Ovary (tissue), 10 donors: ENCODE measurements at places on chromosomes 12 and 14. TPM values are rescaled to one million over a fixed set of nuclear protein-coding genes. Genes with fewer than 3 reads are reported as not detected.

DNA sequence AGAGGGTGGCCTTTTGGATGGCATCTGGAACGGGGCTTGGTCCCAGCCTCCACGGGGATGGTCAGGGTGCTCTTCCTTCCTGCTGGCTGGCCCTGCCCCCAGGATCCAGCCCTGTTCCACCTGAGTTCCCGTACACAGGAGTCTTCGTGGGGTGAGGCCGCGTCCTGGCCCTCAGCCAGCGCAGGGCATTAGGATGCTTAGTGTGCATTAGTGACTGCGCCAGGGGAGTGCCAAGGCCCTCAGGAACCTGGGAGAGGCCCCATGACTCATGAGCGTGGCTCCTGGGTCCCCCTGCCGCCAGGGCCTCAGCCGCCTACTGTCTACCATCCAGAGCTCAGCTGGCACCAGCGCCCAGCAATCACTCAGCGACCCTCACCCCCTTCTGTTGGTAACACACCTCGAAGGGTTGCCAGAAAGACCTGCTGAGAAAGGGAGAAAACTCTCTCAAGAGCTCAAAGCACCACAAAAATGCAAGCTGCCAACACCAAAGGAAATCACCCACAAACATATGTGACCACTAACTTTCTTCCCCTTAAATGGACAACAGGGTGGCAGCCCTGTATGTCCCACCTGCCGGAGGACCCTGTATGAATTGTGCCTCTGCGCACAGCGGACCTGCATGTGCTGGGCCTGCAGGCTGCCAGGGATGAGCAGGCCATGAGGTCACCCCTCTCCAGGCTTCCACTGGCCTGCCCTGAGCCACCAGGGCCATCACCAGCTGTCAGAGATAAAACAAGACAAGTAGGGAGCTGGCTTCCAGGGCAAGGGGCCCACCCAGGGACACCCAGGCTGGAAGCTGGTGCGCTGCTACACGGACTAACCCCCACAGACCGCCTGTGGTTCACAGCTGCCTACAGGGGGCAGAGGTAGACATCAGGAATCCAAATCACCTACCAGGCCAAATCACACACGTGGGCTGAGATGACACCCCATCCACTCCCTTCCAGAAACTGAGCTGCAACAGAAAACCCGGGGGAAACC, 28.7 kb downstream of the CCDC85C start:
- no peaks in the 10 kb centered on the region for H3K27me3 ChIP-seq
- peak overlapping the region; percentile 60 for H3K27ac ChIP-seq
- H3K4me1 ChIP-seq, result peaks cover 59% of the 10 kb centered on the region
- H3K4me3 ChIP-seq, result no peak overlapping the region

- H3K27me3 ChIP-seq, result no peaks in the 10 kb centered on the region
- no peak overlapping the region for H3K27ac ChIP-seq
- DNase-seq, result no peak
- no peaks in the 10 kb centered on the region for H3K4me1 ChIP-seq
- H3K36me3 ChIP-seq, result no peaks in the 10 kb centered on the region
Observed at GRCh38 chr14:94009767-94010166, 12.7 kb downstream of the CCDC197 start.

DNA sequence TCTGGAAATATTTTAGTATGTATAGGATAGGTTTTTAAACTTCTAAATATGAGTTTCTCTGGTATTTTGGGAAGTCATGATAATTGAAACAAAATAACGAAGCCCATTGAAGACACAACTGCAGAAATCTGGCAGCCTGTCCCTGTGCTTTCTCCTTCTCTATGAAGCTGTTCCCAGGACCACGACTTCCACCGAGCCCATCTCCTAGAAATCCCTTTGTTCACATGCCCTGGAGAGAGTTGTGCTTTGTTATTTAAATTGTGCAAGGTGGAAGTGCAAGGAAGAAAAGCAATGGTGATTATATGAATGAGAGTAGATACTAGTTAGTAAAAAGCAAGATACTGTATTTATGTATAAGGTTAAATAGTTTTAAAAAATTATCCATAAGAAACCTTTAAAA, 32.2 kb downstream of the STK38L start:
- H3K4me3 ChIP-seq, result no peak overlapping the region
- H3K27ac ChIP-seq, result no peak overlapping the region
- H3K4me1 ChIP-seq, result peaks cover 11% of the 10 kb centered on the region
- H3K27me3 ChIP-seq, result no peaks in the 10 kb centered on the region
- no peaks in the 10 kb centered on the region for H3K36me3 ChIP-seq

DNA sequence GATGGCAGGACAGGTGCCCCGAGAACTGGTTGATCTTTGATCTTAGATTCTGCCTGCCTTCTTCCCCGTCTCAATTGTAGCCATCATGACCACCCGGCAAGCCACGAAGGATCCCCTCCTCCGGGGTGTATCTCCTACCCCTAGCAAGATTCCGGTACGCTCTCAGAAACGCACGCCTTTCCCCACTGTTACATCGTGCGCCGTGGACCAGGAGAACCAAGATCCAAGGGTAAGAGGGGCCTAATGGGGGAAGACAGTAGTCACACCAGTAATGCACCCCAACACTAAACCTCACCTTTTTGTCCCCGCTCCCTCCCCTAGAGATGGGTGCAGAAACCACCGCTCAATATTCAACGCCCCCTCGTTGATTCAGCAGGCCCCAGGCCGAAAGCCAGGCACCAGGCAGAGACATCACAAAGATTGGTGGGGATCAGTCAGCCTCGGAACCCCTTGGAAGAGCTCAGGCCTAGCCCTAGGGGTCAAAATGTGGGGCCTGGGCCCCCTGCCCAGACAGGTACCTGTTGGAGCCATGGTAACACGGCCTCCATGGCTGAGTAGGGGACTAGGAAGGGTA, 556 bp downstream of the TROAP start:
- no peaks in the 10 kb centered on the region for H3K36me3 ChIP-seq
- no peak for DNase-seq
- peaks cover 4% of the 10 kb centered on the region for H3K4me1 ChIP-seq

GRCh38 chr12:129331356-129332085, 478.2 kb downstream of the GLT1D1 start:
- H3K4me1 ChIP-seq, result no peaks in the 10 kb centered on the region
- DNase-seq, result no peak
- H3K36me3 ChIP-seq, result no peaks in the 10 kb centered on the region
- H3K27me3 ChIP-seq, result no peaks in the 10 kb centered on the region

GRCh38 chr12:53074283-53074998, 4.7 kb downstream of the SPRYD3 start:
- no peaks in the 10 kb centered on the region for H3K36me3 ChIP-seq
- peaks cover 41% of the 10 kb centered on the region for H3K4me1 ChIP-seq
- peak; percentile 39 for DNase-seq
- H3K27me3 ChIP-seq, result no peaks in the 10 kb centered on the region
- peak overlapping the region; percentile 24 for H3K27ac ChIP-seq

Gene AMDHD1
- 0.71 TPM for total RNA-seq
